Glomerular endothelial cell (primary cell): ENCODE measurements at places on chromosomes 13 and 19.
A peak's percentile ranks its signal among the peaks of the same experiment; 100 is the strongest.

DNA sequence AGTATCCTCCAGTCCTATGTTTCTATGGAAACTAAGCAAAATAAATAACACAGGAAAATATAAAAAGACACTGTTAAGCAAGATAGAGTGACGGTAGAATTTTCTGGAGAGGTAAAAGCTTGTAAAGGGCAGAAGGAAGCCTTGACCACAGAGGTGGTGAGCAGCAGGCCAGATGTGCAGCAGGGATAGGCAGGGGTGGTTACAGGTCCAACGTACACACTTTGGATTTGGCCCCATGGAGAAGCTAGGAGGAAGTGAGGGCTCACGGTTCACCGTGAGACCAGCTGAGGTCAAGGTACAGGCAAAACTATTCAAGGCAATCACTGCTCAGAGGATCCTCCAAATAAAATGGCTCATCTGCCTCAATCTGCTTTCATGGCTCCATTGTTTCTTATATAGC, 242.8 kb downstream of the B3GLCT start:
- DNase-seq = no peak

DNA sequence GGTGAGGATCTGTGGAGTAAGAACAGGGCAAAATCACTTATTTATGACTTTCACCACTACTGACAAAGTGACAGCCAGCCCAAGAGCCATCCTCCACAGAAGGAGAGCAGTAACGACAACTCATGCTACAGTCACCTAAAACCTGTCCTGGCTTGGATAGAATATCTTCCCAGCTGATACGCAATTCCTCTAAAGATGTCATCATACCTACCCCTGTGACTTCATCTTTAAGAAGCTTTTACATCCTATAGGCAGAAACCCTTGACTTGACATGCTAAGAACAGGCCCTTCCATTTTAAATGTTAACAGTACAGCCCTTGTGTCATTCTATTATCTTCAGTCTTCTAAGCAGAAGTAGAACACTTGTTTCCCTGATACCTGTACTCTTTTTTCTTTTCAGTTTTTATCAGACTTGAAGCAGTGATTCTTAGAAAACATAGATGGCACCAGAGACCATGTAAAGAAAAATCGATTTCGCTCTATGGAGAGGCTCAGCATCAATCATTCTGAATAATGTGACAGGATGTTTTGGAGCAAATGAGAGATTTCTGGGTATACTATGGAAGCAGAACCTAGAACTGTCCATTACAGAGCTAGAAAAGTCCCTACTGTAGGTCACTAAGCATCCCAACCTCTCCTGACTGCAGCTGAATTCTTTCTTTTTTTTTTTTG, 20.1 kb downstream of the STOML3 start:
- no peak for DNase-seq

DNA sequence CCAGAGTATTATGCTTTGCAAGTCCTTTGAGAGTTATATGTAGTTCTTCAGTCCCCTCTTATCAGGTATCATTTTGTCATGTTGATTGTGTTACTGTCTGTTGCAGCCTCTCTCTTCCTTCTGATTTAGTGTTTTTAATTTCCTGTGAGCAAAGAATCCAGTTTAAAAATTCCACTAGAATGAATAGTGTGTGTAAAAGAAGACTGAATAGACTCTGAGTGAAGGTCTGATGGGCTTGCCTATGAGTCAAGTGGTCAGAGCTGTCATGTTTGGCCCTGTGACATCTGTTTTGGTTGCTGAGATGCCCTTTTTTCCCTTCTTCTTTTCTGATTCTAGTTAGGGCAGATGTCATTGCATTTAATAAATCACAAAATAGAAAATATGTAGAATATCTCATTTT, 23.3 kb upstream of the KCTD4 start:
- DNase-seq = no peak

- no peak for DNase-seq
Measured at GRCh38 chr19:40507892-40508291, 41.1 kb downstream of the SPTBN4 start.

DNA sequence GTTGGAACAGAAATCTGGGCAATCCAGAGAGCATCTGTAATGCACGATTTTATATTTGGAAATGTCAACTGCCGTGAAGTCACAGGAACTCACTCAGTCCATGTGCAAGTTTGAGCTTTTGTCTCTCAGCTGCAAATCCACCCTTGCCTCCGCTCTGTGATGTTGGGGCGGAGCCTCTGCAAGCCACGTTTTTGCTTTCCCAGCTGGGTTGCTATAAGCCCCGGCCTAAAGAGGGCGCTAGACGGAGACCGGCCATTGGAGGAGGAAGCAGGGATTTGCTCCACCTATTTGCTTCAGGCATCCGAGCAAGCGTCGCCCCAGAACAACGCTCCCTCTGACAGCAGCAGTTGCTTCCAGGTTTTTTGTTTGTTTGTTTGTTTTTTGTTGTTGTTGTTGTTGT, 56.2 kb downstream of the TRPM4 start:
- no peak for DNase-seq

- no peak for DNase-seq
Measured at GRCh38 chr19:1929021-1929742, 11.8 kb upstream of the CSNK1G2 start.

GRCh38 chr19:4455719-4456475, 1.7 kb downstream of the UBXN6 start:
- DNase-seq = no peak

DNA sequence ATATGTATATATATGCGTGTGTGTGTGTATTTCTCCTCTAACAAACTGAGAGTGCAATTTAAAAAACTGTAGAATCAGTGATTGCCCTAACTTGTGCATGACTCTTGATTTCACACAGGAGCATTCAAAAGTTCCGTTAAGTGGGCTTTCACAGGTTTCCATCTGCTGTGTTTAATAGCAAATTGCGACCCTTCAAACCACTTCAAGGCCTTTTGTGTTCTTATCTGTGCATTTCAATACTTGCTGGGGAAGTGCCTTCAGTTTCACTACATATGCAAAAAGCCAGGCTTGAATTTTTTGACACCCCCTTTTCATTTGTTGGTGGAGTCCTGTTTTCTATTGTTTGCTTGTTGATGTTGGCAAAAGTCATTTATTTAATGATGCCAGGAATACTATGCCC, 158.0 kb downstream of the TM9SF2 start:
- DNase-seq = no peak

GRCh38 chr13:91078093-91078679, 269.3 kb upstream of the MIR17HG start:
- no peak for DNase-seq

DNA sequence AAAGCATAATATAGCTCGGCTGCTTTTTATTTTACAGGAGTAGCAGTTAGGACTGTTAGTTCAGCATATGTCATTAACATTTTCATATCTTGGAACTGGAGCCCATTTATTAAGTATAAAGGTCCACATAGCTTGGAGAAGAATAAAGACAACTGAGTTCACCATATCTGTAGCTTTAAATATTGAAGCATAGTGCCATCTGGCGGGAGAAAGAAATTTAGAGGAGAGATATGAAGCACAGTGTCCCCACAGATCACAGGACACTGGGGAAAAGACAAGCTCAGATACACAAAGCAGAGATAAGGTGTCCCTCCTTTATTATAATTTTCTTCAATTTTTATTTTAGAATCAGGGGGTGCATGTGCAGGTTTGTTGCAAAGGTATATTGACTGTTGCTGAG, 104.7 kb upstream of the FREM2 start:
- DNase-seq = peak; percentile 7

DNA sequence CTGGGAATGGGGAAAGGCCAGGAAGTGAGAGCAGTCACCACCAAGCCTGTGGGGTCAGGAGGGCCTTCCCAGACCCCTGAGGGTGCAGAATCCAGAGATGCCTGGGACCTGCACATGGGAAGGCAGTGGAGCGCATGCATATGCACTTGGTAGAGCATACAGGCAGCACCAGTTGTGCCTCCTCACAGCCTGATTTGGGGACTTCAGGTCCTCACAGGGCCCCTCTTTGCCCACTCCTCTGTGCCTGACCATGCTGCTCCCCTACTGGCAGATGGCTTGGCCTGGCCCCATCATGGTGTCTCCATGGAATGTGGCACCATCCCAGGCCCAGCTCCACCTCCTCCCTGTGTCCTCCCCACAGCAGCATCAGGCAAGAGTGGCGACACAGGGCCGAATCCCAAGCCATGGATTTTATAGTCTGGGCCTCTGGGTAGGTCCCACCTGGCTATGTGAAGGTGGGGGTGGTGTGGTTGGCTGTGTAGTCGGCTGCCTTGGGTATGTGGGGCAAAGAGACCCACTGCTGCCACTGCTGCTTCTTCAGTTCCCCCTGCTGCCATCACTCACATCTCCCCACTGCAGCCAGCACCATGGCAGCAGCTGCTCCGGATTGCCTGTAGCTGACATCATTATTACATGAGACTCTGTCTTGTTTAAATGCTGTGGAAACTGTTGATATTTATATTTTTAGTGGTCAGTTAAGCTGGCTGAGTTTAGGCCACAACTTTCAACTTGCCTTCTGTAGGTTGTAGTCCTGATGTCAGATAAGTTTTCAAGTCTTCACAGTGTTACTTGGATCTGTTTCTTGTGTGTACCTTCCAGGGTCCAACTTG, 247.0 kb downstream of the GPC6 start:
- no peak for DNase-seq

GRCh38 chr13:33250609-33251008, 34.9 kb downstream of the STARD13 start:
- no peak for DNase-seq

GRCh38 chr19:9885077-9885552, 50.0 kb downstream of the PIN1 start:
- no peak for DNase-seq

DNA sequence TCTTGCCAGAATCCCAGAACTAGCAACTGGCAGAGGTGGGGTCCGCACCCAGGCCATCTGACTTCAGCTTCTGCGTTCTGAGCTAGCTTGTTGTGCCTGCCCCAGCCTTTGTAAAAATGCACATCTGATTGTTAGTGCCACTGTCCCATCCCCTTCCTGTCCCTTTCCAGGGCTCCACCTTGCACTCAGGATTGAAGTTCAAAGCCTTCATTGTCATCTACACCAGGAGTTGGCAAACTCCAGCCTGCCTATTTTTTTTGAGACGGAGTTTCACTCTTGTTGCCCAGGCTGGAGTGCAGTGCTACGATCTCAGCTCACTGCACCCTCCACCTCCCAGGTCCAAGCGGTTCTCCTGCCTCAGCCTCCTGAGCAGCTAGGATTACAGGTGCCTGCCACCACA, 2.9 kb downstream of the THOP1 start:
- no peak for DNase-seq

- DNase-seq = no peak
Measured at GRCh38 chr19:38245826-38246498, 10.2 kb downstream of the PPP1R14A start.

- no peak for DNase-seq
Measured at GRCh38 chr19:16249826-16250404, 52.2 kb downstream of the AP1M1 start.

DNA sequence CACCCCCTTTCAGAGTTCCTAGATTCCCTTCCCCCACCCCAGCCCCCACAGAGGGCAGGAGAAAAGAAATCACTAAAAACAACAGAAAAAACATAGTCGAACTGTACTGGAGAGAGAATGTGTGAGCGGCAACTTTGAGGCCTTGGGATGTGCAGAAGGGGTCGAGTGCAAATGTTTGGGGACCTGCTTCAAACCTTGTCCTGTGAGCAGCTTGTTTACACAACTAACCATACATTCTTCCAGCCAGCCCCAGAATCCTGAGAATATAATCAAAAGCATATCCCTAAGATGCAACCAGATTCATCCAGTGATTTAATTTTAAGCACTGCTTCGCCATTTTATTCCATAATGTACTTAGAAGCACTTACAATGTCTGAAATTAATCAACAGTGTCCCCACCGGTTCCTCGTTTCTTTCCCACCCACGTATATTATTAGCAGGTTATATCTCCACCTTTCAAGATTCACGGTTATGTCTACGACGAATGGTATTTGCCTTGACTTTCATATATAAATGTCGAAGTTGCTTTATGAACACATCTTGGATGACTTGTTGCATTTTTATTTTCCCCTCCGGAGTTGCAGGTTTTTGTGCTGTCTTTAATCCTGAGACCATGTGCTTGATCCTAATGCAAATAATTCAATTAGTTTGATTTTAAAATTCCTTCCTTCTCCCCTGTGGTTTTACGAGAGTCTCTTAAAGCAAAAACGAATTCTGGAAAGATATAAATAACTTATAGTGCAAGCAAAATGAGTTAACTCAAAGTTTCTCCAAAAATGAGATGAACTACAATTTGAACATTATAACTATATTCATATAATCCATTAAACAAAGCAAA, 107.6 kb downstream of the ZIC5 start:
- no peak for DNase-seq

GRCh38 chr19:9139609-9140158, 513 bp upstream of the ZNF317 start:
- DNase-seq = no peak

- DNase-seq = no peak
Measured at GRCh38 chr13:102774214-102774568, 605 bp upstream of the TEX30 start.

DNA sequence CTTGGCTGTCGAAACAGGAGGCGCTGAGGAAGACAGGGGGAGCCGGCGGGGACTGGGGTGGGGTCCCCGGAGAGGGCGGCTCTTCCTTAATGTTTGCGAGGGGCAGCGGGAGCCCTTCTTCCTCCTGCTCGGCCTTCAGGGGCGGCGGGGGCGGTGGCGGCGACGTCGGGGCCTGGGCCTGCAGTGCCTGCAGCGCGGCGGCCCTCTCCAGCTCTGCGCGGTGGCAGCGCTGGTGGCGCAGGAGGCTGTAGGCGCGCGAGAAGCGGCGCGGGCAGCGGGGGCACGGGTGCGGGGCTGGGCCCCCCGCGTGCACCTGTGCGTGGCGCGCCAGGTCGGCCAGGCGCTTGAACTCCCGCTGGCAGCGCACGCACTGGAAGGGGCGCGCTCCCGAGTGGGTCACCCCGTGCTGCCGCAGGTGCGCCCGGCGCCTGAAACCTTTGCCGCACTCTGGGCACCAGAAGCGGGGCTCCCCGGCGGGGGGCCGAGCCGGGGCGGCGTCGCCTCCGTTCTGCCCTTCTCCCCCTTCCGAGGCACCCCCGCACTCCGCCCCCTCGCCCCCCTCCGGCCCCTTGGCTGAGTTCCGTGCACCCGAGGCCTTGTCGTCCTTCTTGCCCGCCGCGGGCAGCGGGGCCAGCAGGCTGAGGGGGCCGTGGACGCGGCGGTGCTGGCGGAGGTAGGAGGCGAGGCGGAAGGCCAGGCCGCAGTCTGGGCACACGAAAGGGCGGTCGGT, 2.5 kb downstream of the ZNF579 start:
- DNase-seq = no peak

DNA sequence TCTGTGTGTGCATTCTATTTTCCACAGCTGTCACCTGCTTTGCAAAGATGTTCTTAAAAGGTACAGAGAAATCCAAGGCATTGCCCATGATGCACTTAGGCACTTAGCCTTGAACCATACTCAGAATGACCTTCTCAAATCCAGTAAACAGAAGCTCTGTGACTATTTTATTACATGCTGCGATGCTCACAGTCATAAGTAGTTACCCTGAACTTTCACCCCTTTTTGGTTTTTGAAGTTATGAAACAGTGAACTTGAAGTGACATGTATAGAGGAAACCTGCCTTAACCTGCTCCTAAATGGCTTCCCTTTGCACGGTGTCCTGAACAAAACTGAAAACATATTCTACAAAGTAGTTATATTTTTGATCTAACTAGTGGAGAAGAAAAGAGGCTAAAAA, 100.4 kb downstream of the SLC10A2 start:
- DNase-seq = no peak
